Astrocyte of the spinal cord (primary cell): ENCODE measurements at places on chromosomes 6 and 20.

GRCh38 chr6:123997223-123997622, 193.6 kb downstream of the NKAIN2 start:
- DNase-seq = no peak

GRCh38 chr6:70599187-70599586, 32.5 kb downstream of the SDHAF4 start:
- no peak for DNase-seq

GRCh38 chr6:44869321-44869897, 458.7 kb upstream of the RUNX2 start:
- no peak for DNase-seq

DNA sequence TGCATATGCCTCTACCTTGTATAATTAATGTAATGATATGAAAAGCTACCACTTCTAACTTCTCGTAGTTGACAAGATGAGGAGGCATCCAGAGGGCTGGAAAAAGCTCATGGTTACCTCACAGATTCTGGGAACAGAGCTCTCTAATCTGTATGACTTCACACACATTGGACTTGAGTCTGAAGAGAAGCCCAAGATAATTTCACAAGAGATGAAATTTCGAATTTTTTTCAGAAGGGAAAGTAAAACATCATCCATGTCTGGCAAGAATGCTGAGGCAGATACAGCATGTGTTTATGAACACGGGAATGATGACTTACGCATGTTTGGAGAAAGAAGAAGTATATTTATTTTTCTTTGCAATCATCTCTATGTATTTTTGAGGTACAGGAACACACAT, 141.8 kb upstream of the TENT5A start:
- peak; percentile 60 for DNase-seq
